ENCODE measurements at places on chromosomes 5 and 9.

DNA sequence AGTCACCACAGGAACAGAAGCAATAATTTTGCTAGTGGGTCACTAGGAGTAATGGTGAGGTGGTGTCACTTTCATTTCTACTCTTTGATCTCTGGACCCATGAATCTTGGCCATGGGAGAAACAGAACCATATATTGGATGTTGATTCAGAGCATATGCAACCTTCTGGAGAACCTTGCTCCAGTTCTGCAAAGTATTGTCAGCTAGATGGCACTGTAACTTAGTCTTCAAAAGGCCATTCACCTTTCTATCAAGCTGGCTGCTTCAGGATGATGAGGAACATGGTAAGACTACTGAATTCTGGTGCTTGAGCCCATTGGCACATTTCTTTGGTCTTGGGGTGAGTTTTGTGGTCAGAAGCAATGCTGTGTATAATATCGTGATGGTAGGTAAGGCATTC lies 129.1 kb upstream of the FBN2 start:
- DNase-seq = no peak

DNA sequence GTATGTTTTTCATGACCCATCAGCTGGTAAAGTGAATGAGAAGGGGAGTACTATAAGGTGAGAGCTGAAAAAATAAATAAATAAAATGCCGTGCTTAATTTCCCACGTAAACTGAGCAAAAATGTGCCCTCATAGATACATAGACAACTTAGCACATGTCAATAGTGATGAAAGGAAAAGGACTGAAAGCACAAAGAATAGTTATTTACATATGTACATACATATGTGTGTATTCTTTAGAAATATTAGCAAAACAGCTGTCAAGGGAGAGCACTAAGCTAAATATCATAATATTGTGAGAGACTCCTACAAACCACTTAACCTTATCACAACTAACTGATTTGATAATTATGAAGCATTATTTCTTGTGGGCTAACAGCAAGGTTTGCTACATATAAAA lies 213.6 kb upstream of the FTMT start:
- no peak for DNase-seq

- peak; percentile 63 for DNase-seq
These were observed 172.3 kb upstream of the GNA14 start for GRCh38 chr9:77820293-77820954.

DNA sequence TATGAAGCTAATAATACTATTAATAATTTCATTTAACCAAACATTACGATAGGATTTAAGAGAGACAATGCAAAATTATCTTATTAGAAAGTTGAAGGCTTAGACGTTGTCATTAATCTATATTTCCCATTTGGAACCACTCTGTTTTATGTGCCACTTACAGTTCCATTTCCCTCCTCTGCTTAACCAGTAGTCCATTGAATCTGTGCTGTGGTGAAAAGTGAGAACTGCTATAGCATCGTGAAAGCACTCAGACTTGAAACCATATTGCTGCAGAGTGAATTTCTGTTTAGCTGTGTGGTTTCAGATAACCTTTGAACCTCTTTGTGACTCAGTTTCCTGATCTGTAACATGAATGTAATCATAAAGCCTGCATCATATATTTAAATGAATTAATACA lies 2304.5 kb downstream of the MAT2B start:
- no peak for DNase-seq

DNA sequence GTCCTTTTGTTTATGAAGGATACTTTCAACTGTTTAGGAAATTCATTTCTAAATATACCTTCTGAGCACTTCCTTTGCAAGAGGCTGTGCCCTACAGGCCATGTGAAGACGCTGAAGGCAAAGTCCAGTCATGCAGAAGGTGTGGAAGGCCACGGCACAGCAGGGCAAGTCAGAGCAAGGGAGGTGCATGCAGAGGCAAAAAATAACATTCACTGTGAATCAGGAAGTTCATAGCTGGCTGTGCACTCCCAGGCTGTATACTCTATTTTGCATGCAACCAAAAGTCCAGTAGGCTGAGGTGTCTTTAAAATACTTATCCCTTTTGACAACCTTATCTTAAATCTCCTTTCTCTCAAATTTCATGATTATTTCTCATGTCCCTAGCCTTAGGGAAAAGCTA lies 50.3 kb downstream of the GNAQ start:
- no peak for DNase-seq

DNA sequence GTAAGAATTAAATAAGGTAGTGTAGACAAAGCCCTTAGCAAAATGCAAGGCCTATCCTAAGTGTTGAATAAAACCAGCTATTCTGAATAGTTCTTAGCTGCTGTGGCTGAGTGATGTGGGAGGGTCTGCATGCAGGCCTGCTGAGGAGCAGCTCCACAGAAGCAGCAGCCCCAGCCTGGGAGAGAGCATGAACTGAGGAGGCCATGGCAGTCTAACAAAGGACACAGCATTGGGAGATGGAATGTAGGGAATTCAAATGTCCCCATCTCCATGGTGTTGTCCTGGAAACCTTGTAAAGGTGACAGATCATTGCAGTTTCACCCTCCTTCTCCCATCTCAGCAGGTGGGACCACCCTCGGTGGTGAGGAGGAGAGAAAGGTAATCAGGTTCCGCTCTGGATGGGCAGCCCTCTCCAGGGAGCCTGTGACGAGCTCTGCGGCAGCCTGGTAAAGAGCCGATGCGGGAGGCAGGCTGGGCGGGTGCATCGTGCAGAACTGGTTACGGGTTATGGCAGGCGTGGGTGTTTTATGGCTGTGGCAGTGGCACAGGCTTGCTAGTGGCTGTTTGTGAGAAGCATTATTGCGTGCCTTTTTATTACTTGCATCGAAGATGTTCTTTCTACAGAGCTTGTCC lies 199.9 kb upstream of the GLRA1 start:
- DNase-seq = no peak

- no peak for DNase-seq
These were observed 77.1 kb upstream of the IRX1 start for GRCh38 chr5:3518576-3518975.

DNA sequence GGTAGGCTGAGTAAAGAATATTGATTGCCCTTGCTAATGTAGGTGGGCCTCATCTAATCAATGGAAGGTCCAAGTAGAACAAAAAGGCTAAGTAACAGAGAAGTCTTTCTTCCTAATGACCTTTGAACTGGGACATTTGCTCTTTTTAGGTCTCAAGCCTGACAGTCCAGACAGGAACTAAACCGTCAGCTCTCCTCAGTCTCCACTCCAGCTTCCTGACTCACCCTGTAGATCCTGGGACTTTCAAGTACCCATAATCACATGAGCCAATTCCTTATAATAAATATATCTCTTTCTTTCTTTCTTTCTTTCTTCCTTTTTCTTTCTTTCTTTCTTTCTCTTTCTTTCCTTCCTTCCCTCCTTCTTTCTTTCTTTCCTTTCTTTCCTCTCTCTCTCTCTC lies 479.5 kb upstream of the PAPPA start:
- no peak for DNase-seq

DNA sequence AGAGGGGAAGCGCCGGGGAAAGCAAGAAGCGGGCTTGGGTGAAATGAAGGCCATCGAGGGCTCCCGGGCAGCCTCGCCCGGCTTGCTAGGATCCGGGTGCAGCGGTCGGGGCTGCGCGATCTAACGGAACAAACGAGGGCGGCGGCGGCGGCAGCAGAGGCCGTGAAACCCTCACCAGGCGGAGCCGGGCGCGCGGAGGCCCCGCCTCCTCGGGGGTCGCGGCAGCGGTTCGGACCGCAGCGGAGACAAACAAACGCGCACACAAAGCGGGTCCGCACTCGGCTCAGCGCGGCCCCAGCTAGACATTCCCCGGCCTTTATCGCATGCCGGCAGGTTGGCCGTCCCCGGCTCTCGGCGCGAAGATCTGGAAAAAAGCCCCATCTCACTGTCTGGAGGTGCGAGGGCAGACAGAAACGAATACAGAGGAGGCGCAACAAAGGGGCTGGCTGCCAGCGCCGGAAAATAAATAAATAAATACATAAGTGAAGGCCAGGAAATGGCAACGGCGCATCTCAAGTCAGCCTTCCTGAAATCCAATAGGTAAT lies 10.5 kb upstream of the TRIM36 start:
- no peak for DNase-seq

DNA sequence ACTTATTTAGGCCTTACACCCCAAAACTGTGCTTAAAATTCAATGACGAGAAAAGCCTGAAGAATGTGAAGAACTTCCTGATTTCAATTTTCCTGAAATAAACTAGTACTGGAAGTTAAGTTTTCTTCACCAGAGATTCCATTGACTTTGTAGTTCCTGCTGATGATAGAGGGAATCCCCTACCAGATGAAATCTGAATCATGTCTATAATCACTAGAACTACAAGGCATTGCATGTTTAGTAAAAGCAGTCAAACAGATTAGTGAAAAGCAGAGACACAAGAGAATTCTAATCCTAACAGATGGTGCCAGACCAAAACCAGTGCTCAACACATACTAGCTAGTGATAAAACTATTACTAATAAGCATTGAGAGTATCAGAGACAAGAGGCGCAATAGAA lies 130.0 kb downstream of the PDE4D start:
- DNase-seq = no peak

- no peak for DNase-seq
These were observed 17.6 kb downstream of the RNF38 start for GRCh38 chr9:36382484-36382883.

DNA sequence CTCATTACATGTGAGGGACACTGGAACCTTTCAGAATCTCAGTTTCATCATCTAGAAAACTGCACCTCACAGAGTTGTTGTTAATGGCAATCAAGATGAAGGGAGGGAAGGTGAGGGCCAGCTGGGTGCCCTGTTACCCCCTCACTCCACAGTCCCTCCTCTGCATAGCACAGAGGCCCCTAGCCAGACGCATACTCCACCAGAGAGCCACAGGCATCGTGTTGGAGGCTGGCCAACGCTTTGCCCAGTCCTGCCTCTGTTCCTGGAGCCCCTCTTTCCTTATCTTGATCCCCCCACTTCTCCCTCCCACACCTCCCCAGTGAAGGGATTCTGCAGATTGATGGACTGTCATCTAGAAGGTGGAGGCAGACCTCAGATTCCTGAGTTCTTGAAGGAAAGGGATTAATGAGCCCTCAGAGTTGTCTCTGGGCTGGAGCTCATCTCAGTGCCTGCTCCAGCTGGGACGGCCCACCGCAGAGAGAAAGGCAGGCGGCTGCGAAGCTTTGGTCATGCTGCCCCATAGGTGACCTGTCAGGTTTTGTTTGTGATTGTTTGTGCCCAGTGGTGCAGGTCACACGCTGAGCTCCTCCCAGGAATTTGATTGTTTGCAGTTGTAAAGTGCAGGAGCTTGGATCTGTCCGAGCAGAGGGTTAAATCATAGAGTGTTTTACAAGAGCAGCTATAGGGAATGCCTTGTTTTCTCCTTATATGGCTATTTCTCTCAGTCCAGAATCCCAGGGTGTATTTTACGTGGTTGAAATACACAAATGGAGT lies 487.3 kb downstream of the CCDC171 start:
- no peak for DNase-seq

DNA sequence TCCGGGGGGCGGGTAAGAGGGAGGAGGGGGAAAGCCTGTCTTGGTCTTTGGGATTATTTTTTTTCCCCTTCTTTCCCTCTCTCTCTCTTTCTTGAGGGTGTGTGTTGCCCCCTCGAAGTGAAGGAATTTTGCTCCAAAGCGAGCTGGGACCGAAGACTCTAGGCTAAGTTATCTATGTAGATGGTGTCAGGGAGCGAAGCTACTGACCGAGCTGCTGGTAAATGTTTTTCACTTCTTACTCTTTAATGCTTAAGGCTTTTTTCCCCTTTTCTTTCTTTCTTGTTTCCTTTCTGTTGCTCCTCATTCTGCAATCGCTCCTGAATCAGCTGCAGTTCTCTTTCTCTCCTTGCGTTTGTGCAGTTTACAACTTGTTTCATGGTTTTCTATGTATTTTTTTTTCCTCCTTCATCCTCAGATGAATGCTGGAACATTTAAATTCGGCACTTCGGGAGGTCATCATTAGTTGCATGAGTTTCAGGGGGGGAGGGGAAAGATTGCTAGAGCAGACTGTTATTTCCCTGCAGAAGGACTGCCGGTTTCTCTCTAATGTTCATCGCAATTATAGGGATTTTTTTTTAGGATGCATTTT lies 1312.0 kb upstream of the WWC1 start:
- DNase-seq = no peak

DNA sequence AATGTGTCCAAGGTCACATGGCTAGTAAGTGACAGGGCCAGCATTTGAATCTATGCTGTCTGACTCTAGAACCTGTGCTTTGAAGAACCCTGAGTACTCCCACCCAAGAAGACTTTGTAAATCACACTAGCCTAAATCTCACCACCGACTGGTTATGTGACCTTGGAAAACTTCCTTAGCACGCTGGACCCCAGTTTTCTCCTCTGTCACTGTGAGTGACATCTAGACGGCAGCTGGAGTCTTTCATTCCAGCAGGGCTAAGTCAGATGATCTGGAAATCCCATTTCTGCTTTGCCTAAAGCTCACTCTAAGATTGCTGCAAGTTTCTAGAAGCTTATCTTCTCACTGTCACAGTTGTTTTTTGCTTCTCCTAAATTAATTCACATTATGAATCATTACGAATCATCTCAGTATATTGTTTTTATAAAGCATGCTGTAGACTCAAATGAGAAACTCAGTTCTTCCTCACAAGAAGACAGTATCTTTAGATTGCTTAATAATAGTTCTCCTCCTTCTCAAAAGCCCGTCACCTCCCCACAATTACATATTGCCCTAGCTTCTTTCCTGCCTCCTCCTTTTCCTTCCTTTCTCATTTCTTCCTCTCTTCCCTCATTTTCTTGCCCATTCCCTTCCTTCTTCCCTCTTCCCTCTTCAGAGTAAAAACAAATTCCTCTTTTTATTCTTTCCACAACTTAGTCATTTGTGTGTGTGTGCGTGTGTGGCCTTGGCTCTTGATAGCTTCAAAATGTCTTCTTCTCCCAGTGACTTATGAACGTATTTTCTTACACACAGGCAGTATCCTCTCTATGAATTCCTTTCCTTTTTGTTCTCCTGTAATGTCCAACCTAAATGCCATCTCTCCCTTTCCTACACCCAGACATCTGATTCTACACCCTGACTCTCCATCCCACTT lies 16.8 kb downstream of the ALDOB start:
- no peak for DNase-seq

DNA sequence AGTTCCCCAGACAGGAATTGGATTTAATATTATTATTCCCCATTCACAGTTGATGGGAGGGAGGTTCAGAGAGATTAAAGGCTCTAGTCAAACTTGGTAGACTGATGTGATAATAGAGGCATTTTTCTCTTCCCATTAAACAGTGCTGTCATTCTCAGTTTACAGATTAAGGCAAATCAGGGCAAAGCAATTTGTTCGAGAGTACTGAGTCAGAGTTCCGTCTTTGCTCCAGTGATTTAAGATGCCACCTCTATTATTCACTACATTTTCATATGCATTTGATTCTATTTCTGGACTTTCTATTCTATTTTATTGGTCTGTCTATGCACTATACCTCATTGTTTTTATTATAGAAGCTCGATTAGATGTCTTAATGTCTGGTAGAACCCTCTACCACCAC lies 201.0 kb upstream of the RAI14 start:
- no peak for DNase-seq

DNA sequence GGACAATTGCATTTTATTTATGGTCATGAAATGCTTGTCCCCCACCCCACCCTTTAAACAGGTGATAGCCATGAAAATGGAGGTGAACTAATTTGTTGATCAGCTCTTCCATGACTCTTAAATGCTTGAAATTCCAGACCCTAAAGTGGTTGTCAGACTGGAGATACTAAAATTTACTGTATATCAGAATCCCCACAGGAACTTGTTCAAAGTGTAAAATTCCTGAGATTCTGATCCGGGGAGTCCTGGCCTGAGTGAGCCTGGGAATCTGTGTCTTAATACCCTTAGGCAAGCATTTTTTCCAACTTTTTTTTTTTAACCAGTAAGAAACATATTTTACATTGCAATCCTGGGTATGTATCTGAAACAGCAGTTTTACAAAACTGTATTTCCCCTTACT lies 4.7 kb downstream of the SKP2 start:
- DNase-seq = no peak

GRCh38 chr5:113179156-113179555 lies 202.6 kb downstream of the DCP2 start:
- no peak for DNase-seq

Measured in hematopoietic multipotent progenitor cell treated with erythropoietin and hydrocortisone succinate and interleukin-3 and kit ligand, for 15 days (in vitro differentiated cells).